ENCODE measurements at places on chromosomes 3 and 15. TPM values are rescaled to one million over a fixed set of nuclear protein-coding genes. Genes with fewer than 3 reads are reported as not detected.

Gene TMEM266
- not detected for total RNA-seq

- no peaks in the 10 kb centered on the region for H3K27me3 ChIP-seq
- H3K4me1 ChIP-seq: peaks cover 30% of the 10 kb centered on the region
Observed at GRCh38 chr3:10206166-10206511, 41.4 kb downstream of the IRAK2 start.

GRCh38 chr3:107512108-107512507, 10.7 kb upstream of the BBX start:
- no peak for DNase-seq
- H3K27ac ChIP-seq: no peak overlapping the region
- no peaks in the 10 kb centered on the region for H3K36me3 ChIP-seq
- H3K4me1 ChIP-seq: no peaks in the 10 kb centered on the region
- peaks cover 32% of the 10 kb centered on the region for H3K27me3 ChIP-seq
- no peak overlapping the region for H3K4me3 ChIP-seq

Gene TMEM212
- total RNA-seq: not detected

- H3K27ac ChIP-seq: no peak overlapping the region
- no peak for DNase-seq
- no peaks in the 10 kb centered on the region for H3K36me3 ChIP-seq
- no peak overlapping the region for H3K4me3 ChIP-seq
- H3K4me1 ChIP-seq: peaks cover 3% of the 10 kb centered on the region
Observed at GRCh38 chr3:160702290-160702689, 25.3 kb downstream of the ARL14 start.

GRCh38 chr3:420584-420983, 224.0 kb downstream of the CHL1 start:
- H3K27me3 ChIP-seq: no peaks in the 10 kb centered on the region
- no peak overlapping the region for H3K27ac ChIP-seq
- H3K4me1 ChIP-seq: no peaks in the 10 kb centered on the region
- no peak overlapping the region for H3K4me3 ChIP-seq
- no peaks in the 10 kb centered on the region for H3K36me3 ChIP-seq

DNA sequence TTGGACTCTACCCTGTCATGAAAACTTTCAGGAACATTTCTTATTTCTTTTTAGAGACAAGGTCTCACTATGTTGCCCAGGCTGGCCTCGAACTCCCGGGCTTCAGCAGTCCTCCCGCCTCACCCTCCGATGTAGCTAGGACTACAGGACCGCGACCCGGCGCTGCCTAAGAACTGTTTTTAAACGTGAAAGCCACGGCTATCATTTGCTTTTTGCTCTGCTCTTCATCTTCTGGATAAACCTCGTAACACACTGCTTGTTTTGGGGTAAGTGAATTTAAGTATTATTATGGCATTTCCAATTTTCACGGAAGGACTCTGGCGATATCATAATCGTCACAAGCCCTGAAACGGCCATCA, 14.3 kb upstream of the CCNL1 start:
- peaks cover 25% of the 10 kb centered on the region for H3K4me1 ChIP-seq
- peaks cover 2% of the 10 kb centered on the region for H3K27me3 ChIP-seq
- H3K4me3 ChIP-seq: peak overlapping the region; percentile 89
- peak overlapping the region; percentile 99 for H3K27ac ChIP-seq
- DNase-seq: peak; percentile 78
